ENCODE measurements at places on chromosomes 6 and 20.

- no peak for DNase-seq
Measured at GRCh38 chr6:31351401-31352309, 5.3 kb downstream of the HLA-B start.

GRCh38 chr6:64155063-64155462 is 519.5 kb downstream of the PHF3 start:
- DNase-seq = no peak

GRCh38 chr6:165834613-165835259 is 171.7 kb upstream of the PDE10A start:
- DNase-seq = no peak

GRCh38 chr6:169824021-169824420 is 72.6 kb downstream of the ERMARD start:
- DNase-seq = no peak

- no peak for DNase-seq
Measured at GRCh38 chr20:50381771-50382593, 128.2 kb upstream of the PTPN1 start.

GRCh38 chr6:149044528-149044927 is 273.0 kb upstream of the TAB2 start:
- no peak for DNase-seq

- no peak for DNase-seq
Measured at GRCh38 chr6:155366325-155366724, 52.0 kb upstream of the TFB1M start.

DNA sequence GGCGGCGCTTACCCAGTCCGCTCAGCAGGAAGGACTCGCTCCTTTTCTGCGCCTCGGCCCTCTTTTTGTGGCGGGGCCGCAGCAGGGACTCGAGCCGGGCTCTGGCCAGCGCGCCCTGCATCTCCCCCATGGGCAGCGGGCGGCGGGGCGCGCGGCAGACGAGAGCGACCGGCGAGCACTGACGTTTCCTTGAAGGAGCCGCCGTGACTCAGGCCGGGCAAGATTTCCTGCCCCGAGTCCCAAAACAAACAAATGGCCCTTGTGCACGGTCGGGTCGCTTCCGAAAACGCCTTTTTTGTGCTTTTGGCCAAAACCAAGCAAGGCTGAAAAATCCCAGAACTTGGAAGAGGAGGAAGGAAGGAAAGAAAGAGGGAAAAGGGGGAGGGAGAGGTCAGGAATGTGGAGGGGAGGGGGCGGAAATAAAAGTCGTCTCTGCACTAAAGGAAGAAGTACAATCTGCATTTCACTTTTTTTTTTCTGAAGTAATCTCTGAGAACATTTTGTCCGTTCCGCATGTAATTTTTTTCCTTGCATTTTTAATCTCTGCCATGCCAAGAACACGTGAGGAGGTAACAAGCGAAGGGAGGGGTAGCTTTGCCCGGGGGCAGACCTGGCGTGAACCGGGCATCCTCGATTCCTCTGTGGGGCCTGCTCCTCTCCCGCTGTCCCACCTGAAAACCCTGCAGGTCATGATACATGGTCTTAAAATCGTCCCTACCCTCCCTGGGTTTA is 123.3 kb upstream of the SLC2A12 start:
- peak; percentile 25 for DNase-seq

DNA sequence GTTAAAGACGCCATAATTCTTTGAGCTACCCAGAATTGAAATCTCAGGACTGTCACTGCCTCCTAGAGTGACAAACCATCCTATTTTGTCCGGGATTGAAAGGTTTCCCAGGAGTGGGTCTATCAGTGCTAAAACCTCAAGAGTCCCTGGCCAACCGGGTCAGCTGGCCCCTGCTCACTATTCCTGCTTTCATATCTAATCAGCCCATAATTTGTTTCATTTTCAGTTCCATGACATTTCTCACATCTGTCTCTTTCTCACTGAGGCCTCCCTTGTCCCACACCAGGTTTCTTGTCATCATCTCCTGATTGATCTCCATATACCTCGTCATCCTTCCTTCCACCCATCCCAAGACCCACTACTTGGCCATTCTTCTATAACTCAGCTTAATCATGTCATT is 98.2 kb downstream of the SLC35B3 start:
- DNase-seq = no peak

- DNase-seq = no peak
Measured at GRCh38 chr6:44456070-44456965, 68.8 kb downstream of the CDC5L start.

GRCh38 chr20:11094196-11094595 is 420.4 kb upstream of the JAG1 start:
- DNase-seq = no peak

- no peak for DNase-seq
Measured at GRCh38 chr6:156828280-156828703, 51.1 kb downstream of the ARID1B start.

DNA sequence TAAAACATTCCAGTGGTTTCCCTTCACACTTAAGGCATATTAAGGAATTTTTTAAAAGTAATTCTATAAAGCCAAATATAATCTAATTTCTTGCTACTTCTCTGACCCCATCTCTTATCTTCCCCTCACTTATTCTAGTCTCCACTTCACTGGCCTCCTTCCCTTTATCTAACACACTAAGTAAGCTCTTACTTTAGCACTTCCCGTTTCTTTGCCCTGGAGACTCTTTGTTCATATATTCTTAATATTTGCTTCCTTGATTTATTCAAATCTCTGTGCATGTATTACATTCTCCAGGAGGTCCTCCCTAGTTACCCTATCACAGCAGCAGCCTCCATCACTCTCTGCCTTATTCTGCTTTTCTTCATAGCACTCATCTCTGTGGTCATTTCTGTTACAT is 20.3 kb downstream of the GTPBP2 start:
- DNase-seq = no peak

GRCh38 chr20:18031050-18031449 is 26.7 kb downstream of the OVOL2 start:
- DNase-seq = no peak

DNA sequence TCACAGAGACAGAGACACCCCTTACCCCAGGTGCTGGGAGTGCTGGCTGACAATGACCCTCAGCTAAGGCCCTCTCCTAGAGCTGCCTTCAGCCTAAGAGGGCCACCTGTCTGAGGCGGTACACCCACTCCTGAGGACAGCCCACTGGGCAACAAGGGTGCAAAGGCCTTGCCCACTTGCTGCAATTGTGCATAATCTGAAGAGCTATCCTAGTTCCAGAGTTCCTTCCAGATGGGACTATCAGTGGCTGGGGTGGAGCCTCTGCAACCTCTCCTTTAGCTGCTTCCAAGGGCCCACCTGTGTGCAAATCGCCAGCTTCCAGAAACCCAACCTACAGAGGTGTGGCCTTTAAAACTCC is 87.5 kb downstream of the PREX1 start:
- no peak for DNase-seq

DNA sequence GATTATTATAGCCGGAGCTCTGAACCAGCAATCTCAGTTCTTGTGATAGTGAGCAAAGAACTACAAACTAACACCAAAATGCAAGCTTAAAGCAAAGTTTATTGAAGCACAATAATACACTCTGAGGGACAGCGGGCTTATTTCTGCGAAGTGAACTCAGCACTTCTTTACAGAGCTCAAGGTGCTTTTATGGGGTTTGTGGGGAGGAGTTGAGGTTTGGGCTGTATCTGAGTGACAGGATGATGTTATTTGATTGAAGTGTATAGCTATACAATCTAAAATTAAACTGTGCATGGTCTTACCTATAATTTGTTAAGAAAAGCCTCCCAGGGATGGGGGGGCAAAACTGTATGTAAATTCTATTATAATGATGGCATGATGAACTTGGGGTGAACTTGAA is 1.0 kb upstream of the HFE start:
- no peak for DNase-seq

GRCh38 chr6:12258191-12258590 is 32.0 kb upstream of the EDN1 start:
- DNase-seq = no peak

Measured in activated T-helper 1 cell treated with anti-CD3 and anti-CD28 coated beads, Interleukin-2, amount 50 U/mL, for 16 hours (primary cell).